NCI-H187 (cell line): ENCODE measurements at places on chromosomes 3 and 15.

- no peak for DNase-seq
Measured at GRCh38 chr3:113498221-113499005, 16.5 kb downstream of the SPICE1 start.

DNA sequence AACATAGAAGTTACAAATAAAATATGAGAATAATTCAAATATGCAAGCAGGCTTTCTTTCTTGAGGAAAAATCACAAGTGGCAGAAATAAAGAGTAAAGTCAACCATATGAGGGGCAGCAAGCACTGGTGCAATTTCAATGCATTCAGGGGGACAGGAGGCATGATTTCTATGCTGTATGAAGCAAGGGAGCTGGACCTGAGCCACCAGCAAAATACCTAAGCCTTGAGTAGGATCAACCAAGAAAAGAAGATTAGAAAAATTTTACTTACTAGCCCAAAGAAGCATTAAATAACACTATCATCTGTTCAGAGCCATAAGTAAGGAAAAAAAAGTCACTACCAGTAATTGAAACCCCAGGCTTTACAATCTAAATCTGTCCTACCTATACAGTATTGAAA is 6.3 kb downstream of the ADGRG7 start:
- no peak for DNase-seq

- DNase-seq = no peak
Measured at GRCh38 chr3:49745986-49746385, 22.2 kb upstream of the GMPPB start.

GRCh38 chr15:81101894-81102815 is 31.9 kb upstream of the CFAP161 start:
- no peak for DNase-seq

DNA sequence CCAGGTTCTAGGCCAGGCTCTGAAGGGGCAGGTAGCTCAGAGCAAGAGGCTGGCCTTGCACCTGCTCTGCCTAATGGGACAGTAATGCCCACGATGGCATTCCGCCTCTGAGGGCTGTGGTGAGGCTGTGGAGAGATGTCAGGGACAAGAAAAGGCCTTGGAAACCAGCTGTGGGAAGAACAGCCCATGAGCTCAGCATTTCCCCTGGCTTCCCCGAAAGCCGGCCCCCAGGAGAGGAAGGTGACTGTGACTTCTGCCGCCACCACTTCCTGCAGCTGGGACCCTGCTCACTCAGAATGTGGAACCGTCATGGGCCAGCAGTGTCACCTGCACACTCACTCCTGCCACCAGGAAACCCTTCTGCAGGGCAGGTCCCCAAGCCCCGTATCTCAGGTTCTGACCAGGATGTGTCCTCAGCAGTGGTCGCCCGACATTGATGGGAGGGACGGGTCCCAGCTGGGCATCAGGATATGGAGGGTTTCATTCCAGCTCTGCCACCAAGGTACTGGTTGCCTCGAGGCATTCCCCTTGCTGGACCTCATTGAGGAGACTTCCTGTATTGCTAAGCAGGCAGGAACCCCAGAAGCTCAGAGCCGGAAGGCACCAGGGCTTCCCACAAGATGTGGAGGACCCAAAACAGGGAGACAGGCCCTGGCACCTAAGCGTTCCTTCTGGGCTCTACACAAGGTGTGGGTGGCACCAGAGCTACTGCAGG is 30.7 kb downstream of the SEMA7A start:
- DNase-seq = no peak
